GM12878 (cell line): ENCODE measurements at places on chromosomes 2 and 18.

DNA sequence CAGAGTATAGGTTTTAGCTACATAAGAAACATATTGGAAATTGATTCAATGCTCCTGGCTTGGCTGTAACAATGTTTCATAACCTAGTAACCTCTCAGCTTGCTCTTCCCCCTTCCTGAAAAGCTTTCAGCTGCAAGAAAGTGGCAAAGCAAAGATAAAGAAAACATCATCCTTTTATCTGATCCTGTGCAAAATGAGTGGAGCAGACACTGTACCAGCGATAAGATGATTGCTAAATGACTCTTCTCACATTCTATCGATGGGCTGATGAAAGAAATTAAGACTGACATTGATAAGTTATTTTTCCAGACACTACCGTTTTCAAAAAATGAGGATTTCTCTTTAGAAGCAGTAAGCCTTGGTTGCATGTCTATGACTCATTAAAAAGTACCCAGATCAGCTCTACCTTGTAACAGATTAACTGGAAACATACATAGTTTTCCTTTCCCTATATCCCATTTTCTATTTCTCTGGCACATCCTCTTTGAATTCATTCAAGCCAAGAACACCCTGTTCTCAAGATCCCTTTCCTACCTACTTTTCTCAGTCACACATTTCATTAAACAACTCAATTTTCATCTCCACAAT is 87.1 kb upstream of the LYPD1 start:
- DNase-seq = no peak

- no peak for DNase-seq
Measured at GRCh38 chr2:8520791-8521344, 161.0 kb upstream of the ID2 start.

GRCh38 chr2:31529256-31529655 is 51.5 kb downstream of the SRD5A2 start:
- no peak for DNase-seq

DNA sequence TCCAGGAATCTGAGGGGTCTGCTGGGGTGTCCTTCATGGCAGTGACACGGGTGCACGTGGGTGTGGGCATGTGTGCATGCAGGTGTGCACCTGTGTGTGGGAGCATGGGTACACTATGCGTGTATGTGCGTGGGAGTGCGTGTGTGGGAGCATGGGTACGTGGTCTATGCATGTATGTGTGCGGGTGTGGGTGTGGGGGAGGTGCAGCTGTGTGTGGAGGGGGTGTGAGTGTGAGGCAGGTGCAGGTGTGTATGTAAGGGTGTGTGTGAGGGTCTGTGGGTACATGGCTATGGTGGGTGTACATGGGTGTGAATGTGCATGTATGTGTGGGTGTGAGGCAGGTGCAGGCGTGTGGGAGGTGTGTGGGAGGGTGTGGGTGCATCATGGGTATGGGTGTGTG is 36.3 kb downstream of the EIPR1 start:
- DNase-seq = no peak

- DNase-seq = no peak
Measured at GRCh38 chr2:186771395-186771794, 77.5 kb downstream of the FAM171B start.

DNA sequence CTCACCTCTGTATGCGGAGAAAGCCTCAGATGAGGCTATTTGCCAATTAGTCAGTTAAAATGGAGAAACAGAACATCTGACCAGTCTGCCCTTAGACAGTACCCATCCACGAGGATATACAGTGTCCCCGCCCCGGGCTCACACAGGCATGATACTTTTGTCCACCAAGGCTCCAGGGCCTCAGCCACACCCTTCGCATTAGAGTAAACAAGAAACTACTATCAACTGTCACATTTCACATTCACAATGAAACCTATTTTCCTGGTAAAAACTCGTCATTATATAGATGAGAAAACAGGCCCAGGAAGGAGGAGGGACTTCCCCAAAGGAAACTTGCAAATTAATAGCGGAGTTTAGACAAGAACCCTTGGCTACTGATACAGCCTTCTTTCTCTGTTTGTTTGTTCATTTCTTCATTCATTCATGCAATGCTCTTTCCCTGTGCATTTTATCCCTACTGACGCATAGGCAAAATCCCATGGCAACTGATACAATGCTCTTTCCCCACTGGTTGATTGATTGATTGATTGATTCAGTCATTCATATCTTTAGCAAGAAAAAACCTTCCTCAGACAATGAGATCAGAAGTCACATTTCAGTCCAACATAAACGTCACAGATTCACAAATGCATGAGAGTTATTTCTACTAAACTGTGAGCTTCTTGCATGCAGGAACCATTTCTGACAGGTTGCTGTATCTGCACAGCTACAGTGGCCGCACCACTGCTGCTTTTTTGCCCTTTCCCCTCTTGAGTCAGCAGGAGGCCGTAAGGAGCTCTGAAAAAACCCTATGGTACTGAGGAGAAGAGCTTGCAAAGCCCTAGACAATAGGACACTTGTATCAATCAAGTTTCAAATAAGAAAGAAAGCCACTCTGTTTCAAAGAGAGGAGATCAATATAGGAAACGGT is 777.1 kb downstream of the RNF144A start:
- no peak for DNase-seq
